ENCODE measurements at places on chromosomes 2 and 18.
A peak's percentile ranks its signal among the peaks of the same experiment; 100 is the strongest.

GRCh38 chr2:10440736-10441135 is 7.4 kb downstream of the ODC1 start:
- no peak for DNase-seq

- DNase-seq: peak; percentile 2
These were observed 886.2 kb upstream of the NRXN1 start for GRCh38 chr2:51918113-51918512.

- no peak for DNase-seq
These were observed 43.5 kb downstream of the CYP27C1 start for GRCh38 chr2:127176371-127177311.

- DNase-seq: no peak
These were observed 71.9 kb downstream of the TEX51 start for GRCh38 chr2:126970583-126970982.

GRCh38 chr2:214542866-214543265 is 132.0 kb downstream of the VWC2L start:
- DNase-seq: peak; percentile 46

GRCh38 chr2:1973636-1974035 is 229.3 kb upstream of the PXDN start:
- no peak for DNase-seq

DNA sequence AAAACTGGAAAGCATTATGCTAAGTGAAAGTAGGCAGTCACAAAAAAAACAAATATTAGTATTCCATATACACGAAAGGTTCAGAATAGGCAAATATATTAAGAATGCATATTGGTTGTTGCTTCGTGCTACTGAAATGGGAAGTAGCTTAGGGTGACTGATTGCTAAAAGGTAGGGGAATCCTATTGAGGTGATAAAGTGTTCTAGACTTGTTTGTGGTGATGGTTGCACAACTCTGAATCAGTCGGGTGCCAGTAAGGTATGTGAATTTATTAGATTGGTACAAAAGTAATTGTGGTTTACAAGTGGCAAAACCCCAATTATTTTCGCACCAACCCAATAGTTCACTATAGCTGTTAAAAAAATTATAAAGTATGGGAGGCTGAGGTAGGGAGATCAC is 20.7 kb downstream of the USP34 start:
- DNase-seq: no peak

GRCh38 chr2:223032187-223033142 is 19.5 kb upstream of the KCNE4 start:
- DNase-seq: no peak

GRCh38 chr2:20781656-20782265 is 41.1 kb downstream of the LDAH start:
- peak; percentile 4 for DNase-seq

DNA sequence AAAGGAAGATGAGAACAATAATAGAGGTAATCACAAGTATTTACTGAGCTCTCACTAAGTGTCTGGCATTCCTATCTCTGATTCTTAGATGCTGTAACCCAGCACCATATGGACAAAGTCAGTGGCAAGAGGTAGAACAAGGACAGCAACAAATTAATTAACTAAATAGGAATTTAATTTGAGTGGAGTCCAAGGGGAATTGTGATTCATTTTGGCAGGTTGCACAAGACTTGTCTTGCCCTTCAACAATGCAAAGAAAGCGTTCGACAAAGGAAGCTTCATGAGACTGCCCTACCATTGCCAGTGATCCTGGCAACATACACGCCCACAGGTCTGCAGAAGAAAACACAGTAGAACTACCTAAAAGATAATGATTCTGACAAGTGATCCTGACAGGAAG is 221.6 kb downstream of the RBM43 start:
- no peak for DNase-seq

DNA sequence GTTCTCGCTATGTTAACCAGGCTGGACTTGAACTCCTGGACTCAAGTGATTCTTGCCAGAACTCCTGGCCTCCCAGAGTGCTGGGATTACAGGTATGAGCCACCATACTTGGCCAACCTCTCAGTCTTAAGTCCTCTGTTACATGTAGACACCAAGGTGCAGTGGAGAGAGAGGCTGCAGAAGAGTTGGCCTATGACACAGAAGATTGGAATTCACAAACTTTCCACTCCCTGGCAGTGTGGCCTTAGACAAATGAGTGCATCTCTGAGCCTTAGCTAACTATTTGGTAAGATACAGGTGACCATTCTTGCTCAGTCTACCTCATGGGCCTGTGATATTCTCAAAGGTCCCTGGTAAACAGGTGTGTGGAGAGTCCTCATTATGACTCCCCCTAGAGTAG is 159.7 kb downstream of the MYCN start:
- DNase-seq: no peak

- DNase-seq: no peak
These were observed 507.6 kb upstream of the TNP1 start for GRCh38 chr2:217367464-217367863.

- DNase-seq: no peak
These were observed 471.5 kb downstream of the TXNL1 start for GRCh38 chr18:56166914-56167313.

GRCh38 chr2:164953279-164953678 is 2.0 kb downstream of the SLC38A11 start:
- DNase-seq: no peak

DNA sequence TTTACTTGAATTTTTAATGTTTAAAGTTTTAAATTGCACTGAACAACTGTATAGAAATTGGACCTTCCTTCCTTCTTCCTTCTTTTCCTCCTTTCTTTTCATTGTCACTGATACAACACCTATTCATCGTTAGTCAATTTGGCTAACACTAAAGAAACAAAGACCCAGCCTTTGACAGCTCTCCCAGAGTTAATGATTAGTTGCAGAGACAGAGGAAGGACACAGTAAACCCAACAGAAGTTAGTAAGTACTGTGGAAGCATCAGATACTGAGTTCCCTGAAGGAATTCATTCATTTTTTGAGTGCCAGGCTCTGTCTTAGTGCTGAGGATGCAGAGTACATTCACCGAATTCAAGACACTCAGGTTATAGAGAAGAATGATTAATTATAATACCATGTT is 77.9 kb upstream of the RAB27B start:
- DNase-seq: no peak

GRCh38 chr2:101197215-101197745 is 46.1 kb upstream of the TBC1D8 start:
- DNase-seq: no peak

GRCh38 chr2:24207359-24207758 is 32.5 kb downstream of the FAM228A start:
- DNase-seq: no peak

DNA sequence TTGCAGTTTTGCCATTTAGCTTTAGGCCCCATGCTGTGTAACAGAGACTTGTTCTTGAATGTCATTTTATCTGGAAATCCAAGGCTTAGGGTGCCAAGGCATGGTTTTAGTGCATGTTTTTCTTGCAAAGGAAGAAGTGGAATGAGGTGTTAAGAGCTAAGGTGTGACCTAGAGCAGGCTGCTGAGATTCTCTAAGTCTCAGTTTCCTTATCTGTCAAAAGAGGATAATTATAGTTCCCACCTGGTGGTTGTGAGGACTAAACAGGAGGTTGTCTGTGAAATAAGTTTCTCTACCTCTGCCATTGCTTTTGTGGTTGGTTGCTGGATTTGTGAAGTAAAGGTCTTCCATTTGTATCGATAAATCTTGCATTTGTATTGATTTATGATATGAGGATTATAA is 82.0 kb downstream of the TANC1 start:
- no peak for DNase-seq

DNA sequence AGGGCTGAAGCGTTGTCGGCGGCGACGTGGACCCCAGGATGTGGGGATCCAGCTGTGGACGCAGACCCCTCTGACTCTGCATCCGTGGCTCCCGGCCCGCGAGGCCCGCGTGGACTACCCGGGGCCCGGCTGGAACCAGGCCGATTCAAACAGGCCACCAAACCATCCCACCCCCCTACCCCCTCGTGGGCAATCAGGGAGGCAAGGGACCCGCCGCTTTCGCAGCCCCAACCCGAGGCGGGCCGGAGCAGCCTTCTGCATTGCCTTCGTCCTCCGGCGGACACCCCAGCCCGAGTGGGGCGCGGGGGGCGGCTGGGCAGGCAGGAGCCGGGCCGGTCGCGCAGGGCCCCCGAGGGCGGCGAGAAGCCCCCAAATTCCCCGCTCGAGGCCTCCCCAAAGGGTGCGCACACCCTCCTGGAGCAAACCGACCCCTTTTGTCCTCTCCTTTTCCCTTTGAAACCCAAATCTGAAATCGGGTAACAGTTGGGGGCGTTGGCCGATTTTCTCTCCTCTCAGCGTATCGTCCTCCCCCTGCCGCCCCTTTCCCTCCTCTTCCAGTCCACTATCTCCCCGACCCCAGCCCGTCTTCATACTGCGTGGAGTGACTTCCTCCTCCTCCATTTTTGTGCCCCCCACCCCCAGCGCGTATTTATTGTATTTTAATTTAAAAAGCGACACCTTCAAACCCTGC is 7.4 kb downstream of the SP9 start:
- no peak for DNase-seq

GRCh38 chr2:133061874-133062593 is 392.0 kb upstream of the LYPD1 start:
- no peak for DNase-seq

GRCh38 chr2:170712653-170713542 is 2.2 kb upstream of the SP5 start:
- DNase-seq: no peak

- DNase-seq: no peak
These were observed 199.2 kb downstream of the TNS1 start for GRCh38 chr2:217803653-217803960.

DNA sequence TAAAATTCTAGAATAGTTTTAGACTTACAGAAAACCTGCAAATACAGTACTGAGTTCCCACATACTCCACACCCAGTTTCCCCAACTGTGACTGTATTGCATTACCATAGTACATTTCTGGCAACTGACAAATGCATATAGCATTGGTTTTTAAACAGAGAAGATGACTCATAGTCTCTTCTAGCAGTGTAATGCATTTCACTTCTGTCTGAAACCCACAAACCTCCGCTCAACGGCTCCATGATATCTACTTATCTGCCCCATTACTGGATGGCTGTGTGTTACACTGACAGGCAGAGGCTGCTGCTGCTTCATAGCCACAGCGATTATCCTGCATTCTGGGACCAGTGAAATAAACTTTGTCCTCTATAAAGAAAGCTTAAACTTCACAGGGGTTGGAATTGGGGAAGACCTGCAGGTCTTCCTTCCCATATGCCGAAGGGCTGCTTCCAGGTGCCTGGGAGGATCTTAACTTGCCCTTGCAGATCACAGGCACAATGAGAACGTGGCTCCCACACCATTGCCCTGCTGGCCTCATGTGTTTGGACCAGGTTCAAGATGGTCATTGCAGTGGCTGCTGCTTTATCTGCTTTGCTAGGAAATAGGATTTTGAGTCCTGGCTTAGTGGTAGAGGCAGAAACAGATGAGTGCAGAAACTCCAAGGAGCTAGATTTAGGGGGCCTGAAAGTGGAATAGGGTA is 742.6 kb upstream of the HS6ST1 start:
- DNase-seq: no peak

DNA sequence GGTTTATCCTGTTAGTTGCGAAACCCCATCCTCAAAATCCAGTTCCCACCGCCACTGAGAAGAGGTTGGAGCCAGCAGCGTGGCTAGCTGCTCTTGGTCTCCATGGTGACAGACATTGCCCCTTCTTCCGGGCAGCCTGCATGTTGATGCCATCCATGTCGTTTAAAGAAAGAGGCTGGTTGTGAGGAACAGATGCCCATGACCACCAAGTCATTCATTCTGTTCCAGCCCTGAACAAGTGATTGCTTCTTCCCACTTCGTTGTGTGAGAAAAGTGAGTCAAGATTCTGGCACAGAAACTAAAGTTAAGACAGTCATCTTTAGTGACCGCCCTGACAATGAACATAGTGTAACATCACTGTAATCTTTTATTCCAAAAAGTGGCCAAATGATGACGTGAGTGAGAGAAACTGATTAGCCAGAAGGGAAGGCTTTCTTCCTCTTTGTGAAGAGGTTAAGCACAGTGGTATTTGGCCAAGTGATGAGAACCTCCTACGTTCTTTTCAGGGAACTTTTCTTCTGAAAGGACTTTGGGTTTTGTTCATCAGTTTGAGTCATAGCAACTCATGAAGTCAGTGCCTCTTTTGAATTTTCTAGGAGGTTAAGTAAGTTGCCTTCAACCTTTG is 272.5 kb downstream of the GALR1 start:
- DNase-seq: no peak

GRCh38 chr2:232890536-232890895 is 20.5 kb downstream of the SNORC start:
- no peak for DNase-seq

- no peak for DNase-seq
These were observed 30.9 kb upstream of the UBE2F start for GRCh38 chr2:237935740-237936452.

- no peak for DNase-seq
These were observed 29.3 kb downstream of the CUL3 start for GRCh38 chr2:224555823-224556366.

GRCh38 chr2:225948903-225949302 is 549.4 kb downstream of the NYAP2 start:
- no peak for DNase-seq

DNA sequence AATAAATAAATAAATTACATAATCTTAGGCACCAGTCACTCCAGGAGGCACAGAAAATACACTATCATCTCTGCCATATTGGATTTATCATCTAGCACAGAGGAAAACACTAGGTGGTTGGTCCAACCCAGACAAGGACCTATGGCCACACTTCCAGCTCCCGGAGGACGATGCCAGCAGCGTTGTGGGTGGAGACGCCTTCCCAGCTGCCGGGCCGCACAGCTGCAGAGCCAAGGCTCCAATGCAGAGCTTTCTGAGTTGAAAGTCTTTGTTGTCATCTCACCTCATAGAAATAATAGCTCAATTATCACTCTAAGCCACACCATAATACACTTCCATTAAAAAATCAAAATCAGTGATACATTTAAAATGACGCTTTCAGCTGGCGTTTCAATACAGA is 457.1 kb upstream of the SALL3 start:
- no peak for DNase-seq

DNA sequence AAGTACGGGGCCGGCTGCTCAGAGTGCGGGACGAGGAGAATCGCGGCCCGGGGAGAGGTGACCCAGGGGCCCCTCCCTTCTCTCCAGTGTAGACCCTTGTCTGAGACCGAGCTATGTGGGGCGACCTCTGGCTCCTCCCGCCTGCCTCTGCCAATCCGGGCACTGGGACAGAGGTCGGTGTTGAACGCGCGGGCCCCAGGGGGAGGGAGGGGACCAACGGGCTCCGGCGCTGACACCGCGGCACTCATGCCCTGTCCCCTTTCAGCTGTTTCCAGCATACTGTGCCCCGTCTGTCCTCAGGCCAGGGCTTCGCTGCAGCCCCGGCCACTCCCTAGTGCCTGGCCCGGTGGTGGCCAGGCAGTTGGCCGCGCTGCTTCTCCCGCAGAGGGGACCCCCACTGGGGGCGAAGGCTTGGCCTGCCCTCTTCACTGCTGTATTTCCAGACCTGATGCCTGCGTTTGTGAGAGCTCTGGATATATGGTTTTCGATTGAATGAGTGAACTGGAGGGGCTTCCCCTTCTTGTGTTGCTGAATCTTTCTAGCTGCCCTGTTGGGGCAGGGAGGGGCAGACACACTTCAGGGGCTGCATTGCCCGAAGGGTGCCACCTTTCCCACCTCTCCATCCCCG is 809 bp downstream of the DBI start:
- no peak for DNase-seq
